ENCODE measurements at places on chromosomes 2 and 18.

- no peak overlapping the region for H3K4me3 ChIP-seq
- no peaks in the 10 kb centered on the region for H3K27me3 ChIP-seq
- no peak for DNase-seq
- H3K36me3 ChIP-seq: no peaks in the 10 kb centered on the region
- no peak overlapping the region for H3K27ac ChIP-seq
- peaks cover 7% of the 10 kb centered on the region for H3K4me1 ChIP-seq
Observed at GRCh38 chr2:106018141-106018540, 176.0 kb downstream of the UXS1 start.

DNA sequence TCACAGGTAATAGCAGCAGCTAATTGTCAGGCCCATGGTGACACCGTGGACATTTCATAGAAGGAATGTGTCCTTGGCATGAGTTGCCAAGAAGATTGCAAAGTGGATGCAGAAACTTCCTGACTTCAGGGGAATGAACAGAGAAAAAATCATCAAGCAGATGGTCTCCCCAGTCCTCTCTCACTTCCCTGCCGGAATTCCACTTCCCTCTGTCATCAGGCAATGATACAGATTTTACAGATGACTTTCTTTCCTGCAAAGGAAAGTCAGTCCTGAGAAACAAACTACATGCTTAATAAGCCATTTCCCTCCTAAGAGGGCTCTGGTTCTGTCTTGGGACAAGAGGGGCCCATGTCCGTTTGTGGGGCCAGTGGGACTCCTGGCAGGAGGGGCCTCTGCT is 45.7 kb downstream of the KCNF1 start:
- no peak for DNase-seq
- no peak overlapping the region for H3K27ac ChIP-seq
- no peaks in the 10 kb centered on the region for H3K4me1 ChIP-seq

DNA sequence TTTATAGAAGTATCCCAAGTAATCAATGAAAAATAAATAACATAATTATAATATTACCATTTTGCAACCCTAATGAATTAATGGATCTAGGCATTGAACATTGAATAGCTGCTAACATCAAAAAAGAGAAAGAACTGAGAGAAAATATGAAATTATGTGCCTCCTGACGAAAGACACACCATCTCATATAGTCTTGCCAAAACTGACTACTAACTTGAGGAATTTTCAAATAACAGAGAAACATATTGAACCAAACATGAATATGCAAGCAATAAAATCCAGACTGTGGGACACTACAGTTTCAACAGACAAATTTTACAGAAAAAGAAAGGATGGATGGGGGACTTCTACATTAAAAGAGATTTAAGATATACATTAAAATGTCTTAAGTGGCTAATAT is 165.7 kb downstream of the WDPCP start:
- H3K4me1 ChIP-seq: no peaks in the 10 kb centered on the region
- H3K4me3 ChIP-seq: no peak overlapping the region
- no peaks in the 10 kb centered on the region for H3K36me3 ChIP-seq
- H3K27ac ChIP-seq: no peak overlapping the region
- no peak for DNase-seq

- H3K27me3 ChIP-seq: no peaks in the 10 kb centered on the region
- H3K4me1 ChIP-seq: no peaks in the 10 kb centered on the region
- DNase-seq: no peak
- H3K4me3 ChIP-seq: no peak overlapping the region
Observed at GRCh38 chr2:212596276-212596675, 57.7 kb upstream of the ERBB4 start.

DNA sequence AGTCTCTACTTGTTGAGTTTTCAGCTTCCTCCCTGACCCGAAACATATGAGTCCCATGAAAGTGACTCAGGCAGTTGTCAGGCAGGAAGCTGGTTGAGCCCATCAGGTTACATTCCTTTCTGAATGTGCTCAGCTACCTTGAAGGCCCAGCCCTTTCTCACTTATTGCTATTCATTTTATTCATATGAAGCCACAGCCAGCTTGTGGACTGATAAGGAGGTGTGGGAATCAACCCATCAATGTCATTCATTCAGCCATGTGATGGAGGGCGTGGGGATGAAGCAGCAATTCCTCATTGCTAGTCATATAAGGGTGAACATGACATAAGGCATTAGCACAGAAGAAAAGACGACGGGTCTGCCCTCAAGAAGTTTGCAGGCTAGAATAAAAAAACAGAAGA is 5.3 kb upstream of the VPS4B start:
- no peak for DNase-seq
- H3K4me1 ChIP-seq: peaks cover 6% of the 10 kb centered on the region
- H3K27me3 ChIP-seq: no peaks in the 10 kb centered on the region
- no peak overlapping the region for H3K27ac ChIP-seq

DNA sequence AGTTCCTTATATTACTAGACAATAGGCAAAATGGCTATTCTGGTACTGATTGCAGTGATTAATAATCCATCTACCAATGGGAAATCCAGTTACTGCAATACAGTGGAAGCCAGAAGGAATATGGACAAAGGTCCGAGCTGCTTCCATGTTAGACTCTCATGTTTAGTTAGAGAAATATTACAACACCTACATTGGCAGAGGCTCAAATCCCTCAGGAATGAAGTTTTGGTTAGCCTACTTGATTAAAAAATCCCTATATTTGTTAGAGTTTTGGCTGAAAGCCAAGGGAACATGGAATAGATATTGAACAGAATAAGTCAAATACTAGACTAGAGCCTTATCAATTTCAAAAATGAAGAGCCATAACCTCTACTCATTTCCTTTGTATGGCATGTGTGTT is 48.5 kb downstream of the ARL6IP6 start:
- no peaks in the 10 kb centered on the region for H3K27me3 ChIP-seq
- no peak overlapping the region for H3K27ac ChIP-seq
- H3K4me3 ChIP-seq: no peak overlapping the region
- H3K4me1 ChIP-seq: no peaks in the 10 kb centered on the region

DNA sequence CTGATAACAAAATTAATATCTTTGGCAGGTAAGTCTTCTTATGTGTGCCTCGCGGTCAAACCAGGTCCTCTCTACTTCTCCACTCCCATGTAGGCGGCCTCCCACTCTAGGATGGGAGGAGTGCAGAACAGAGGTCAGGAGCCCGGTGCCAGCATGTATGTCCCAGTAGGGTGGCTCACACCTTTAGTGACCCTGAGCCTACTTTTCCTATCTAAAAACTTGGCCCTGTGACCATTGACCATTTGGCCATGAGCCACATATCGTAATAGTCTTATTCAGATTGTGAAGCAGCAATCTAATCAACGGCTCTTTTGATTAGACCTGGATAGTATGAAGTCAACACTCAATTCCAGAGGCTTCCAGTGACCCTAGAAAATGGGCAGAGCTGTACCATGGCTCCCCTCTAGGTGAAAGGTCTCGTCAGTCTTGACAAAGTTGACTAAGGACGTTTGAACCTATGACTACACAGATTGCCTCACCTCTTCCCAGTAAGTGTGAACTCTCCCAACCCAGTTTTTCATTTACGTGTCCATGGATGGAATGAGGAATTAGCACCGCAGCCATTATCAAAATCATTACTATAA is 17.1 kb upstream of the FABP1 start:
- no peak overlapping the region for H3K27ac ChIP-seq
- no peaks in the 10 kb centered on the region for H3K27me3 ChIP-seq
- H3K36me3 ChIP-seq: no peaks in the 10 kb centered on the region
- no peak overlapping the region for H3K4me3 ChIP-seq
- no peak for DNase-seq

DNA sequence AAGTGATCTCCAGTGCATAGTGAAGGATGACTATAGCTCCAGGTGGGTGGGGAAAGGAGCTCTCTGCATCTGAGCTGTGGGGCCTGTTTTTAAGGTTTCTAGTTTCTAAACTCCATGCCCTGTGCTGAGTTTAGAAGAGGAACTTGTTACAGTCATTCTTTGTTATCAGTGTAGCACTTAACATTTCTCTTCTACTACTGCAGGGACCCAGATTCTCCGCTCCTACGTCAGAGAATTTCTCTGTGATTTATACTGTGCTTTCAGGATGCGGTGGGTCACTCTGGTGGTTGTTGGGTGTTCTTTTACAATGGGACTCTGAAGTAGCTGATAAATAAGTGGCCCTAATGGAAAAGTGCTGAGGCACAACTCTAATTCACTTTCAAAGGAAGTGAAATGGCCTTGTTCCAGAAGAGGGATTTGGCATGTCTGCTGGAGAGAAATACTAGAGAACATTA is 122.0 kb downstream of the WDSUB1 start:
- H3K27ac ChIP-seq: no peak overlapping the region
- H3K4me3 ChIP-seq: no peak overlapping the region
- H3K4me1 ChIP-seq: no peaks in the 10 kb centered on the region
- no peak for DNase-seq

DNA sequence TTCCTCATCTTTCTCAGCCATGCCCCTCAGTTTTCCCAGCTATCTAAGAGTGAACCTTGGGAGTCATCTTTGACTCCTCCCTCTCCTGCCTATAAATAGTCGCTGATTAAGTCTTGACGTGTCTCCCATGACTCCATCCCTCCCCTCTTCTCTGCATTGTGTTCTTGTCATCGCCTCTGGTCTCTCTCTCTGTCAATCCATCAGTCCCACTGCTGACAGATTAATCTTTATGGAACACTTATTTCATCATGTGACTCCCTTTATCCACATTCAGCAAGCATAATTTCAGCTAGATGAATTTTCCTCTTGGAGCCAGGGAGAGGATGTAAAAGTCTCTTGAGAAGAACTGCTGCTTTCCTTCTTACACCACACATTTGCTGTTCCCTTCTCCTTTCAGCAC is 9.4 kb downstream of the ADAM23 start:
- no peak for DNase-seq
- no peaks in the 10 kb centered on the region for H3K4me1 ChIP-seq
- no peaks in the 10 kb centered on the region for H3K27me3 ChIP-seq

- no peak overlapping the region for H3K4me3 ChIP-seq
- H3K27me3 ChIP-seq: no peaks in the 10 kb centered on the region
- no peak for DNase-seq
- no peaks in the 10 kb centered on the region for H3K36me3 ChIP-seq
Observed at GRCh38 chr2:181357979-181358378, 99.2 kb upstream of the ITGA4 start.

- H3K36me3 ChIP-seq: no peaks in the 10 kb centered on the region
- peaks cover 27% of the 10 kb centered on the region for H3K4me1 ChIP-seq
- DNase-seq: no peak
- H3K4me3 ChIP-seq: no peak overlapping the region
Observed at GRCh38 chr2:100894796-100895156, 74.8 kb downstream of the NPAS2 start.

GRCh38 chr2:37683921-37684780 is 12.7 kb upstream of the CDC42EP3 start:
- H3K36me3 ChIP-seq: no peaks in the 10 kb centered on the region
- DNase-seq: no peak
- H3K27me3 ChIP-seq: no peaks in the 10 kb centered on the region
- no peak overlapping the region for H3K4me3 ChIP-seq
- no peaks in the 10 kb centered on the region for H3K4me1 ChIP-seq
- no peak overlapping the region for H3K27ac ChIP-seq

GRCh38 chr2:122221665-122222064 is 466.2 kb downstream of the TSN start:
- H3K27me3 ChIP-seq: no peaks in the 10 kb centered on the region
- no peak overlapping the region for H3K4me3 ChIP-seq
- H3K27ac ChIP-seq: no peak overlapping the region
- no peaks in the 10 kb centered on the region for H3K4me1 ChIP-seq
- H3K36me3 ChIP-seq: no peaks in the 10 kb centered on the region

DNA sequence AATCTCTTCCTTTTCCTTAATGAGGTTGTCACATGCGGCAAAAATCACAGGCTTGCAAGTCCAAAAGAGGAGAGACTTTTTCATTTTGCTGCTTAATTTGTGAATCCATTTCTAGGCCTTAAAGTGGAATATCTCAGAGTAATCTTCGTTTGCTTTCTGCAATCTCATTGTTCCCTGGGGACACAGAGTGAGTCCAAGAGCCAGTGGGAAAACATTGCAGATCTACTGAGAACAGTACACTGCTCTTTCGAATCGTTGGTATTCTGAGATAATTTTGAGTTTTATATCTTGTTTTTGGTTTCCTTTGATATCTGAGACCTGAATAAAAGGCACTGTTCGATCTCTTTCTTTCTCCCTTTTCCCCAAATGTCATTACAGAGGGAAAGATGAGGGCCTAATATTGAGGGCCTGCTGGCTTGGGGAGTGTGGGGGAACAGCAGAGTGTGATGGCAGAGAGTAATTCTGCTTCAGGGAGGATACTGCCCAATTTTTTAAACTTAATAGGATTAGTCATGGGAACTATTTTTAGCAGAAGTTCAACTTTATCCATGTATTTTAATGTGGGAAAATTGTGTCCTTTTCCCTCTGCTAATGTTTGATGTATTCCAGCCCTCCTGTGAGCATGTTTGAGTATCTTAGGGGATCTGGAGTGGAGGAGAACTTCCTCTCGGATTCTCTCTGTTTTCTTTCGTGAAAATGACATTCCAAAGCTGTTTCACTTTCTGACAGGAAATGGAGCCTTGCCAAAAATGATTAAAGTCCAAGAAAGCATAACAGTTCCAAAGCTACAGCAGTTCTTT is 418.2 kb upstream of the ZEB2 start:
- no peak for DNase-seq
- peaks cover 13% of the 10 kb centered on the region for H3K4me1 ChIP-seq

- no peak for DNase-seq
- H3K27ac ChIP-seq: no peak overlapping the region
- no peaks in the 10 kb centered on the region for H3K4me1 ChIP-seq
- H3K36me3 ChIP-seq: no peaks in the 10 kb centered on the region
- H3K27me3 ChIP-seq: no peaks in the 10 kb centered on the region
- H3K4me3 ChIP-seq: no peak overlapping the region
Observed at GRCh38 chr2:60028849-60029565, 524.4 kb downstream of the BCL11A start.

GRCh38 chr2:165536851-165537499 is 67.5 kb downstream of the CSRNP3 start:
- no peaks in the 10 kb centered on the region for H3K4me1 ChIP-seq
- no peak overlapping the region for H3K4me3 ChIP-seq

GRCh38 chr2:57207191-57207590 is 839.4 kb upstream of the VRK2 start:
- H3K36me3 ChIP-seq: no peaks in the 10 kb centered on the region
- no peaks in the 10 kb centered on the region for H3K4me1 ChIP-seq
- DNase-seq: no peak
- no peak overlapping the region for H3K4me3 ChIP-seq
- H3K27me3 ChIP-seq: no peaks in the 10 kb centered on the region

DNA sequence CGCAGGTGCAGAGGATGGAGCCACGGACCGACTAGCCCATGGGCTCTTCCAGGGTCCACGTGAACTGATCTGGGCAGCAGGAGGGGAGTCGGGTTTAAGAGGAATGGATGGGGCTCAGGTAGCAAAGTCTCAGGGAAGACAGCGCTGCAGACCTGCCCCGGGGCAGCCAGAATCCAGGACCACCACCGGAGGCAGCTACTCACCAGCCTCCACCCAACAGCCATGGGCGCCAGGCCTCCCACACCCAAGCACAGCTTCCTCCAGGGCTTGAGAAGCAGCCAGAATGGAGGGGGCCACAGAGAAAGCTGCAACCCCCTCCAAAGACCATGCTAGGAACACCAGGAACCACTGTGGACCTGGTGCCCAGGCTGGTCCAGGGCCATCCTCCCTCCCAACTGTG is 164.3 kb downstream of the TWIST2 start:
- no peaks in the 10 kb centered on the region for H3K27me3 ChIP-seq
- no peaks in the 10 kb centered on the region for H3K4me1 ChIP-seq
- no peak overlapping the region for H3K27ac ChIP-seq
- DNase-seq: no peak
- H3K36me3 ChIP-seq: no peaks in the 10 kb centered on the region

- H3K4me3 ChIP-seq: no peak overlapping the region
- no peak overlapping the region for H3K27ac ChIP-seq
- no peaks in the 10 kb centered on the region for H3K36me3 ChIP-seq
- no peak for DNase-seq
- H3K27me3 ChIP-seq: no peaks in the 10 kb centered on the region
- no peaks in the 10 kb centered on the region for H3K4me1 ChIP-seq
Observed at GRCh38 chr2:51424418-51424817, 392.5 kb upstream of the NRXN1 start.
